ENCODE measurements at places on chromosomes 6 and 20.
A peak's percentile ranks its signal among the peaks of the same experiment; 100 is the strongest.

DNA sequence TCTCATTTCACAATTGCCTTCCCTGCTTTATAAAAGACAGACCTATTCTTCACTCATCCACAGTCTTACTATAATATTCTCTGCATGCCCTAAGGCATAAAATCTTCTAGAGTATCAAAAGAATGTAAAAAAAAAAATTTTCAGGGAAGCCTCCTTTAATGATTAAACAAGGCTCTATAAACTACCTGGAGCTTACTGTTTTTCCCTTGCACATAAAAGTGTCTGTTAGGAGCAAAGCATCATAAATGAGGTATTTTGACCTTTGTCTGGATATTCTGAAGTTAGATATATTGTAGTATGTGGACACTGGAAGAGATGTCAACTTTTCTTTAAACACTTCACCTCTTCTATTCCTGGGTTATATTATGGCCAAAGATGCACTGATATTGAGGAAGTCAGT lies 97.5 kb downstream of the ARHGAP18 start:
- no peak for DNase-seq

GRCh38 chr6:4773181-4773580 lies 3.0 kb upstream of the CDYL start:
- DNase-seq, result no peak

DNA sequence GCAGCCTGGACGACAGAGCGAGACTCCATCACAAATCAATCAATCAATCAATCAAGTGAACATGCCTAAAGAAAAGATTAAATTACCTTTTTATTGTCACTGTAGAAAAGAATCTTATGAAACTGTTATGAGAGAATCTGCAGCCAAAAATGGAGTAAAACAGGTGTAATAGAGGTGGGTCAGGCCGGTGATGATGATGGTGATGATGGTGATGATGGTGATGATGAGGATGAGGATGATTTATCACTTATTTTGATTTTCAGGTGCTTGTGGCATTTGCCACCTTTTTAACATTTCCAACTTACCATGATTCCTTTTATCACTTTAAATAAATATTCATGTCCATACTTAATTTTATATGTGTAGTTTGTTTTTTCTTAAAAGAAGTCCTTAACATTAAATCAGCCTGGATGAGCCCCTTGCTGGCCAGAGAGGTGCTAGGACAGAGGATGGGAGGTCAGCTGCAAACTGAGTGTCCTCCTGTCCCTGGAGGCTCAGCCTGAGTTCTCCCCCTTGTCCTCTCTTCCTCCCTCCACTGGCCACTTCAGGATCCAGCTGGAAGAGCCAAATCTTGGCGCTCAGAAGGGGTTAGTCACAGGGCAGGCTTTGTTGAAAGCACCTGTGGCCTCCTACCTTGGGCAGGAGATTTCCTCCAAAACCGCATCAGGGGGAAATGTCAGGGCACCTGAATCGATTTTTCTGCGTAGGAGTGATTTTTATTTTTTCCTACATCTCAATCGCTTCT lies 32.6 kb downstream of the SLC2A10 start:
- DNase-seq, result no peak

DNA sequence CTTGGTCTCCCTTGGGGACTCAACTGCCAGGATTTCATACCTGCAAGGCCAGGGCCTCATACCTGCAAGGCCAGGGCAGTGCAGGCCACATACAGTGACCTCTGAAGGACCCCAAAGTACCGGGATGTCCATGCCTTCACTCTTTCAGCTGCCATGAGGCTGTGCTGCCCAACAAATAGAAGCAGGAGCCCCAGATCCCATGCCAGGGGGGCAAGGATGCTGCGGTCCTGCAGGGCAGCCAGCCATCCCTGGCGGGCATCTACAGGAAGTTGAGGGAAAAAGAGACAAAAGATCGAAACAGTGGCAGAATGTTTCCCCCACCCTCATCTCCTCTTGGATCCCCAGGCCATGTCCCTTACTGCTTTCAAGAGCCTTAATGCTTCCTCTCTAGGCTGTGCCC lies 799 bp downstream of the NRM start:
- DNase-seq, result no peak

DNA sequence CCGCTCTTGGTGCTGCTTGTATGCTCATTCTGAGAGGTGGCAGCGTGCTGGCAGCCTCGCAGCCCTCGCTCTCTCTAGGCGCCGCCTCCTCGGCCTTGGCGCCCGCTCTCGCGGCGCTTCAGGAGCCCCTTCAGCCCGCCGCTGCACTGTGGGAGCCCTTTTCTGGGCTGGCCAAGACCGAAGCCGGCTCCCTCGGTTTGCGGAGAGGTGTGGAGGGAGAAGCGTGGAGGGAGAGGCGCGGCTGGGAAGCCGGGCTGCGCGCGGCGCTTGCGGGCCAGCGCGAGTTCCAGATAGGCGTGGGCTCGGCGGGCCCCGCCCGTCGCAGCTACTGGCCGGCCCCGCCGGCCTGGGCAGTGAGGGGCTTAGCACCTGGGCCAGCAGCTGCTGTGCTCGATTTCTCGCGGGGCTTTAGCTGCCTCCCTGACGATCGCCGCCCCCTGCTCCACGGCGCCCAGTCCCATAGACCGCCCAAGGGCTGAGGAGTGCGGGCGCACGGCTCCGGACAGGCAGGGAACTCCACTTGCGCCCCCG lies 19.5 kb upstream of the FAM8A1 start:
- peak; percentile 65 for DNase-seq
